ENCODE measurements at places on chromosomes 4 and X.

DNA sequence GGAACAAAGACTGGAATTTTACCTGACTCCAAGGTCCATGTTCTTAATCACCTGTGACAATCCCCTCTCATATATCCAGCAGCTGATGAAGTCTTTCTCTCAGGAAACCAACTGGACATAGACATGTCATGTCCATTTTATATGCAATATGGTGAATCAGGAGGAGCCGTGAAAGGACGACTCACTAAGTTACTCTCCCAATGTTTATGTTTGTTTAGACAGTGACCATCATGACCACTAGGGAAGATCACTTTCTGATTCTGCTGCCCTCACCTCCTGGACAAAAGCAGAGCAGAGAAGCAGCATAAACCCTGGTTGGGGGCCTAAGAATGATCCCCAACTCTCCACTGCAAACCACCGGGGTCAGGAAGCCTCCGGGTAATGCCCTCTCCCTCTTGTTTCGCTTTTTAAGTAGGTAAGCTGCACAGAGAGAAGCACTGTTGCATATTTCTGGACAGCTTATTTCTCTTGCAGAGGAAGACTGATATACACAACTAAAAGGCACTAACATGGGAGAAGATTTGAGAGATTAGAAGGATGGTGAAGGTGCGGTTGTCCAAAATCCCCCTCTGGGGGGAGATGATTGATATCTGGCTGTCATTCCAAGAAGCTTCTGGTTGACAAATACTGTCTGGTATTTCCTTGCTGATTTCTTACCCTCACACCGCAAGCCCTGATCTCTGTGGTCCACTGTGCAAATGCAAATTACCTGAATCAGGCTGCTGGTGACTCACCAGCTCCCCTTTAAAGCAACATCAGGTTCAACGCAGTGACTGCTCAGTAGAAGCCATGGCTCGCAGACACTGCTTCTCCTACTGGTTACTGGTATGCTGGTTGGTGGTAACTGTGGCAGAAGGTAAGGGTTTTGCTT lies at the start of gene ODAPH:
Gene ODAPH, plus strand, starts transcription at position 773 of the 871 bp plus-strand sequence. Its CDS starts 17 bp downstream, at position 790.
- peak; percentile 75 for DNase-seq

DNA sequence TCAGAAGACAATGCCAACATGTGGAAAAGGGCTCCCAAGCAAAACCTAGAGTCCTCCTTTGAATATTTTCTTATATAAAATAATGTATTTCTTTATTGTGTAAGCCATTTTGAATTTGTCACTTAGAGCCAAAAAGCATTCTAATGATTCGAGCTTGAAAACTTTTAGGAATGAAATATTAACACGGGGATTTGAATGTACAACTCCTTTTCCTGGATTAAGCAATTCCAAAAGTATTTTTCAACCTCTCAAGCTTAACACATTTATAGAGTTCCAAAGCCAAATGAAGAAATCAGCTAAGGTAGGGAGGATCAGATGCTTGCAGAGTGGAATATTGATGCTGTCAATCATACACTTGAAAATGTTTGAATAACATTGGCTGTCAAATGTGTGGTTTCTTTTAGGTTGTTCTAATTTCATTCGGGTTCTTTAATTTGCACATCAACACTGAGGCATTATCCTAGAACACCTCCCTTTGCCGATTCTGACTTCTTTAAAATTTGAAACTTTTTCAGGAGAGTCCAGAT lies 67.2 kb upstream of the ETNPPL start:
- DNase-seq, result no peak

DNA sequence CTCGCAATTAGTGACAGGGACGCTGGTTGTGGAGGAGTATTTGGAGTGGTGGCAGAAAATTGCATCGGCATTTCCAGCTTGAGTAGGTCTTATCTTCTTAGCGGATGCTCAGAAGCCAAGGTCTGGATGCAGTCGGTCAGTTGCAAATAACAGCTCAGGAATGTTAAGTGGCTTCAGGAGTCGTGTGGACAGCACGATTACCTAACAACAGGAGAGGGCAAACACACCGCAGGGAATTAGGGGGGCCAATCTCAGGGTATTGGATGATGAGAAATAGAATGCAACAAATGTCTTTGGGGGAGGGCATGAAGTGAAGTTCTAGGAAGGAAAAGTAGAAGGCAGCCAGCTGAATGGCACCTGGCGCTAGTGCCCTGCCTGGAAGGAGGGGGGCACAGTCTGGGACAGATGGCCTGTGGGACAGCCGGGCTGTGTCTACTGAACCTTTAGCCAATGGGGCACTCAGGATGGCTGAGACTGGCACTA lies 11.8 kb downstream of the RASL11B start:
- no peak for DNase-seq

- DNase-seq, result no peak
Measured at GRCh38 chr4:120873554-120873953, 49.0 kb downstream of the PRDM5 start.

- DNase-seq, result no peak
Measured at GRCh38 chr4:1458581-1458980, 52.3 kb upstream of the NKX1-1 start.

DNA sequence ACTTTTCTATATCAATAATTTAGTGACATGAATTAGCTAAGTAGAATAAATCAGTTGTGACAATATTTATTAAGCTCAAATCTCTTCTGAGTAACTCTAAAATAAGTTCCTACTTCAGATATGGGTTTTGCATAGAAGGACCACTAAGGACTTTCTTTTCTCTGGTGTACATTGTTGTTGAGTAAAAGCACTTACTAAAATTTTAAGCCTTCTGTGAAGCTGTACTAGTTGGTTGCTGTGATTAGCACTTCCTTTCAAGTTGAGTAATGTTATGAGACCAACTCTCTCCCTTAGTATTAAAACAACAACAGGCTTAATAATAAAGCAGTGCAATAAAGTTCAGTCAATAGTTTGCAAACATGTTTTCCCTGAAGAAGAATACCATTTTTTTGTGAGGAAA lies 667.4 kb upstream of the NDST4 start:
- peak; percentile 86 for DNase-seq

DNA sequence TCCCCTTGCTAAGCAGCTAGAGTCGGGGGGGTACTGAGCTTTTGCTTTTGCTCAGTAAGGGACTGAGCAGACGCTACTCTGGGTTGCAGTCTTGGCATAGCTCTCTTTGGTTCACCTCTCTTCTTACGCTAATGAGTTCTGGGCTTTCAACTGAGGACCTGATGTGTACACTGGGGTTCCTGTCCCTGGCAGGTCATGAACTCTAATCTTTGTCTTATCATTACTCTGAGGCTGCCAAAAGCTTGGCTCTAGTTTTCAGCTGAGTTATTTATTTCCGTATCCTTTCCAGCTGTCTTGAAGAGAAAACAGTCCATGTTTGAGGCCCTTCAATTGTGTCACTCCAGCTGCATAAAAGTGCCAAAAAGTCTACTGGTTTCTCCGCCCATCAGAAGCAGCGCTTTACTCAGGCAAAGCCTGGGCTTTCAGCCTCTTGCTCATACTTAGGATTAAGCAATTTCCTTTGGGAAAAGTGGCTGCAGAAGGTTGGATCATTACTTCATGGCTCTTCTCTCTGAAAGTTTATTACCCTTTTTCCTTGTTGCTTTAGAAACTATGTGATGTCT lies 121.0 kb upstream of the STOX2 start:
- DNase-seq, result no peak

DNA sequence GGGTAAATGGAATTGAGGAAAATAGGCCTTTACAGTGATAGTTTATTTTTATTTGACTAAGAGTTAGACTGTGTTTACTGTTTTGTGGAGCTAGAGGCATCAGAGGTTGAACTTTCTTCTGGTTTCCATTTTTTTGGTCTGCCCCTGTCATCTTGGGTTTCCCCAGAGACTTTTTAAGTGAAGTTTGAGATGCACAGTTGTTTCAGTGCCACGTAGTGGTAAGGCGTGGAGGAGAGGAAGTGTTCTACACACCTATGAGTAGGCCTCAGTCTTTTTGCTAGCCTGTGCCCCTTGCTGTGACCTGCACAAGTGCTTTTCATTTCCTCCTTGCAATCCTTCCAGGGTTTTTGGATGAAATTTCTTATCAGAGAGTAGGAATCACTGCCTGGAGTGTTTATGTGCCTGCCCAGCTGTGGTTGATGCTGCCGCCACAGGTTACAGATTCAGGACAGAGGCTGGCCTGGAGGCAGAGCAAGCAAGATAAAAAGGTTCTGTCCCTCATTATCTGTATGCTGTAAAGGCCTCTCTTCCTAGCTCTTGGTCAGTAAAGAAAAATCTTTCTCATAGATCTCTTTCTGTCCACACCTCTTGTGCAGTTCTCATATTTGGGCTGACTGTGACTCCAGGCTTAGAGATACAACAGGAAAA lies 12.5 kb upstream of the HSFX4 start:
- no peak for DNase-seq

DNA sequence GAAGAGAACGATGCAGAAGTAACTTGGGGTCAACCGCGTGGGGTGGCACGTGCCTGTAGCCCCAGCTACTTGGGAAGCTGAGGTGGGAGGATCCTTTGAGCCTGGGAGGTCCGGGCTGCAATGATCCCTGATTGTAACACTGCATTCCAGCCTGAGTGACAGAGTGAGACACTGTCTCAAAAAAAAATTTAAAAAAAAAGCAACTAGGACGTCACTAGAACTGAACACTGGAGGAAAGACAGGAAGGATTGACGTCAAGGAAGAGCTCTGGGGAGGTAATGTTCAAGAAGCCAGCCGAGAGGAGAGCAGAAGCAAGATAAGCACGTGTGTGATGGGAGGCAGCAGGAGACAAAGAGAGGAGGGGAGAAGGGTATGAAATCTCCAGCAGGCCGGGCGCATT lies 28.7 kb downstream of the S100G start:
- no peak for DNase-seq

DNA sequence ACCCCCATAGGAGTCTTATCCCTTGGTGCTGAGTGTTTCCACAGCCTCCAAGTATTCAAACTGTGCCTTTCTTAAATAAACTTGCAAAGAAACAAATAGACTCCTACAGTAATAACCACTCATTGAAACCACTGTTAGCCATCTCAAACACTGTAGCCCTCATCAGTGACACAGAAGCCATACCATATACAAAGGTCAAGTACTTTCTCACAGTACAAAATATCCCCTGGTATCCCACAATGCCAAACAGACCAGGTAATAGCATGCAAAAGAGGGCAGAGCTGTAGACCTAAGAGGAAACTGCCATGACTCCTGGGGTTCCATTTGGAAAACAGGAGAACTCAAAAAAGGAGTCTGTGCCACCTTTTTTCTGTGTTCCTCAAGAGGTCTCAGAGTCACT lies 173.8 kb upstream of the PPP1R2C start:
- DNase-seq, result no peak

- DNase-seq, result no peak
Measured at GRCh38 chrX:153601511-153602110, 2.7 kb upstream of the CCNQ start.

GRCh38 chr4:47662975-47663374 lies 174.9 kb downstream of the CORIN start:
- peak; percentile 80 for DNase-seq

- DNase-seq, result no peak
Measured at GRCh38 chr4:153804722-153805121, 15.8 kb upstream of the SFRP2 start.

- peak; percentile 22 for DNase-seq
Measured at GRCh38 chrX:70437921-70438665, 6.5 kb upstream of the DLG3 start.

GRCh38 chrX:71514367-71515037 lies 18.4 kb upstream of the OGT start:
- no peak for DNase-seq

GRCh38 chr4:15805583-15806517 lies 27.7 kb downstream of the CD38 start:
- DNase-seq, result peak; percentile 84

- no peak for DNase-seq
Measured at GRCh38 chr4:159071178-159071968, 31.5 kb upstream of the RAPGEF2 start.

DNA sequence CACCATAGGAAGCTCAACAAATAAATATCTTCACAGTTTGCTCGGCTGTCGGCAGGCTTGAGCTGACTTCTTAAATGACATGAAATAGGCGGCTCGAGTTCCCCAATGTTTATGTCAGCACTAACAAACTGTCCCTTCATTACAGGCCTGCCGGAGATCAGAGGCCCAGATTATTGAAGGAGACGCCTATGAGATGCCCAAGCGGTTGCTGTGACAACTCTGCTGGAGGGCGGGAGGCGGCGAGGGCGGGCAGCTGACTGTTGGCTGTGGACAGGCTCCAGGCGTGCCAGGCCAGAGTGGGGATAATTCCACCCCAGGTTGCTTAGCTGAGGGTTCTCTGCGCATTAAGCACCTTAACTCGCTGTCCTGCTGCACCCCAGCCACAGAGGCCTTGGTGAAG lies 39.2 kb upstream of the MSX1 start:
- no peak for DNase-seq

- no peak for DNase-seq
Measured at GRCh38 chr4:23889814-23890341, at the start of gene PPARGC1A. Gene PPARGC1A, minus strand, starts transcription at chr4:23890047. Its CDS starts 90 bp downstream, at chr4:23889957.

GRCh38 chr4:61678297-61678696 lies 478.2 kb downstream of the ADGRL3 start:
- no peak for DNase-seq

GRCh38 chr4:166675411-166675810 lies 558.9 kb downstream of the SPOCK3 start:
- DNase-seq, result no peak

GRCh38 chr4:93178279-93178678 lies 650.3 kb upstream of the ATOH1 start:
- no peak for DNase-seq

Measured in Karpas-422 (cell line).